Tibial nerve (tissue), 4 donors: ENCODE measurements at places on chromosomes 4 and X. TPM values are rescaled to one million over a fixed set of nuclear protein-coding genes. Genes with fewer than 3 reads are reported as not detected.

GRCh38 chr4:16194214-16194613, 32.1 kb downstream of the TAPT1 start:
- no peak overlapping the region for H3K27ac ChIP-seq
- H3K36me3 ChIP-seq: no peaks in the 10 kb centered on the region
- H3K4me3 ChIP-seq: no peak overlapping the region
- no peaks in the 10 kb centered on the region for H3K27me3 ChIP-seq
- peaks cover 23% of the 10 kb centered on the region for H3K4me1 ChIP-seq

DNA sequence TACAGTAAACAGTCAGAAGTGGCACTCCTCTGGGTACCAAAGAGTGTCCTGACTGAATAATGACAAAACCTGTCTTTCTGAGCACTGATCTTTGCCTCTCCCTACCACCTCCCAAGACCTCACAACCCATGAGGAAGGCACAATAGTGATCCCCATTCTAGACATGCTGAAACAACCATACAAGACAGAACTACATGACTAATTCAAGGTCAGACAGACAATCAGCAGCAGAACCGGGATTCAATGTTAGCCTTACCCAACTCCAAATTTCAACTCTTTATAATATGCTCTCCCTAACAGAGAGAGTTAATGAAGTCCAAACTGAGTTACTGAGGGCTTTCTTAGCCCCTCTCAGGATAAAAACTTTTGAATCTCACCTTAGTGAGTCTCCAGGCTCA, 71.0 kb downstream of the IRF2 start:
- H3K27me3 ChIP-seq: no peaks in the 10 kb centered on the region
- H3K27ac ChIP-seq: no peak overlapping the region
- peaks cover 20% of the 10 kb centered on the region for H3K4me1 ChIP-seq
- no peak overlapping the region for H3K4me3 ChIP-seq
- no peak for DNase-seq

DNA sequence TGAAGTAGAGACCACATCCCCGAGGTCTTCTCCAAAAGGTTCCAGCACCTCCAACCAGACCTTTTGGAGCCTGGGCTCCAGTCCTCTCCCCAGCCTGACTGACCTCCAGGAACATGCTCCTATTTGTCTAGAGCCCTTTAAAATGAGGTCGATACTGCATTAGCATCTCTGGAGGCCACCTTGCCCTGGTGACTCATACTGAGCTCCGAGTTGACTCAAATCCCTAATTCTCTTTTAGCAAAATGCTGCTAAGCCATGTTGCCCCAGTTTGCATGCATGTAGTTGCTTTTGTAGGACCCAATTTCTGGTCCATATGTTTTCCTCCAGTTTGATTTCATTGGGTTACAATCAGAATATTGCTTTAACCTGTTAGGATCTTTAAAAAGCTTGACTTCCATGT, 43.5 kb upstream of the CITED1 start:
- H3K36me3 ChIP-seq: peaks cover 11% of the 10 kb centered on the region
- no peaks in the 10 kb centered on the region for H3K27me3 ChIP-seq
- no peak overlapping the region for H3K4me3 ChIP-seq
- no peaks in the 10 kb centered on the region for H3K4me1 ChIP-seq
- no peak for DNase-seq
- no peak overlapping the region for H3K27ac ChIP-seq

- H3K27me3 ChIP-seq: no peaks in the 10 kb centered on the region
- H3K4me3 ChIP-seq: no peak overlapping the region
- no peak for DNase-seq
- H3K27ac ChIP-seq: no peak overlapping the region
Measured at GRCh38 chr4:875818-876423, 50.0 kb upstream of the CPLX1 start.

- no peaks in the 10 kb centered on the region for H3K36me3 ChIP-seq
- H3K4me3 ChIP-seq: no peak overlapping the region
- peaks cover 5% of the 10 kb centered on the region for H3K27me3 ChIP-seq
- H3K4me1 ChIP-seq: peaks cover 15% of the 10 kb centered on the region
- no peak overlapping the region for H3K27ac ChIP-seq
Measured at GRCh38 chrX:50707405-50707804, 106.6 kb downstream of the SHROOM4 start.

DNA sequence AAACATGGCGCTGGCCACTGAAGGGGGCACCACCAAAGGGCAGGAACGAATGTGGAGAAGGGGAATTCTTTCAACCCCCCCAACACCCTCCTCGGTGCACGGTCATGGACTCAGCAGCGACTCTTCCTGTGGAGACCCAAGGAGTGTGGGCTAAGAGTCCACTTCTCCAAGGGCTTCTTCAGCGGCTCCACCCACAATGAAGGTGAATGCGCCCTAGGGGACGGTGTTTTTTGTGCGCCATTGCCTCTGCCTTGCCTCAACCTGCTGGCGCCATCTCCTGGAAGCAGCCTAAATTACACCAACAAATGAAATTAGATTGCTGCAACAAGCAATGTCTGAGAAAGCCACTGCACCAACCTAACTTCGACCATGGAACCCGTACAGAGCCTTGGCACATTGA, 169.2 kb upstream of the MAGEB18 start:
- H3K27me3 ChIP-seq: no peaks in the 10 kb centered on the region
- H3K27ac ChIP-seq: no peak overlapping the region
- no peaks in the 10 kb centered on the region for H3K4me1 ChIP-seq
- no peak overlapping the region for H3K4me3 ChIP-seq
- no peaks in the 10 kb centered on the region for H3K36me3 ChIP-seq
- no peak for DNase-seq

DNA sequence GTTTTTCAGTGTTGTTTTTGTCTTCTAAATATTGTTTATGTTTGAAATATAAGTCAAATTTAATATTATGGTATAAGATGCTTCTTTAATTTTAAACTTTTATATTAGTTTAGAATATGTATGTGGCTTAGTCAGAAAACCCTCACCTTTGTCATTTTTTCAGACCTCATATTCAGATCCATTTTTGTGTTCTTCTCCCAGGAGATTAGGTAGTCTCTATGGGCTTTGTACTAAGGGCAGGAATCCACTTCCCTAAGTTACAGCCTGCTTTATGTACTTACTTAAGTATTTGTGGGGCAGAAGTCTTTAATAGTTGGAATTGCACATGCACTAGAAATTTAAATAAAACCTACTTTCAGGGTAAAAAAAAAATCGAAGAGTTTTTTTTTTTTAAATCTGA, 63.5 kb upstream of the TENM3 start:
- H3K27me3 ChIP-seq: no peaks in the 10 kb centered on the region
- H3K4me3 ChIP-seq: no peak overlapping the region
- H3K27ac ChIP-seq: no peak overlapping the region
- no peak for DNase-seq

DNA sequence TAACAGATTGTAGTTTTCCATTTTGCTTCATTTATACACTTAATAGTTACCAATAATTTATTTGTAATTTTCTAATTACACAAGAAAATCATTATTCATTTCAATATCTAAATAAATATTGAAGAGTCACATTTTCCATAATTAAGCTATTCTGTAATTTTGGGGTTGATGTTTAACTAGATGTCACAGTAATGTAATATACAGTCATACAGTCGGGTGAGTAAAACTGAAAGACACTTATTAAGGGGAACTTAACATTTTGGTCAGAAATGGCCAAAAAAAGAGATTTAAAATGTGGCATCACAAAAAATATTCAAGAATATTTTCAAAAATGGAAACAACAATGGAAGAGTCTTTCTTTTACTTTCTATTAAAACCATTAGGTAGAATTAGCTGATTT, 1080.3 kb downstream of the ARAP2 start:
- no peak for DNase-seq
- H3K27ac ChIP-seq: no peak overlapping the region
- no peaks in the 10 kb centered on the region for H3K4me1 ChIP-seq

GRCh38 chr4:20445933-20446723, 194.4 kb downstream of the SLIT2 start:
- H3K4me3 ChIP-seq: no peak overlapping the region
- DNase-seq: no peak
- no peaks in the 10 kb centered on the region for H3K36me3 ChIP-seq

GRCh38 chr4:181151856-181152255, 1091.3 kb upstream of the TENM3 start:
- H3K27ac ChIP-seq: no peak overlapping the region
- H3K4me3 ChIP-seq: no peak overlapping the region
- DNase-seq: no peak
- H3K4me1 ChIP-seq: no peaks in the 10 kb centered on the region
- H3K27me3 ChIP-seq: no peaks in the 10 kb centered on the region

PDGFRA gene
- total RNA-seq: 97.0 TPM

CLIC2 gene
- 12.0 TPM for total RNA-seq

AKAP14 gene
- total RNA-seq: not detected

NCAPG gene
- 0.90 TPM for total RNA-seq

IGFBP7 gene
- 1,415 TPM for total RNA-seq
